Stimulated activated naive CD8-positive, alpha-beta T cell treated with anti-CD3 and anti-CD28 coated beads, Interleukin-15, Interleukin-2, amounts not matched to agents 100 U/mL and 50 U/mL, for 24 hours (primary cell): ENCODE measurements at places on chromosomes 6 and 20.

GRCh38 chr20:12968472-12968871, 40.3 kb upstream of the SPTLC3 start:
- no peak for DNase-seq

DNA sequence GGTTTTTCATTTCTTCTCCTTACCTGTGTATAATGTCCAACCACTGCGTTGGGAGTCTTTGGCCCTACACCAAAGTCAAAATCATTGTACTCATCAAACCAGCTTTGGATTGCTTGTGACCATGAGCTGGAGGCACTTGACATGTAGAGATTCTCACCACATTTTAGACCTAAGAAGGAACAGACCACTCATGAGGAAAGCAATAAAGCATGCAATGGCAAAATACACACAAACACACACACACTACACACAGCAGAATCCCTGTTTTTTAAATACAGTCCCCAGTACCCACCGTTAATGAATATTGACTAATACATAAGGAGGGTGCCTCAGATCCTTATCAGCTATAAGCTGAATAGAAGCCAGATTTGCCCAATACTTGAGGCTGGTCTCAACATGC, 10.5 kb downstream of the CRISP3 start:
- DNase-seq: no peak

GRCh38 chr20:38078084-38078483, 44.5 kb downstream of the RPRD1B start:
- DNase-seq: no peak

GRCh38 chr20:47347661-47348435, 8.7 kb downstream of the ZMYND8 start:
- no peak for DNase-seq

- DNase-seq: no peak
Observed at GRCh38 chr20:44943828-44944227, 16.4 kb downstream of the TOMM34 start.

DNA sequence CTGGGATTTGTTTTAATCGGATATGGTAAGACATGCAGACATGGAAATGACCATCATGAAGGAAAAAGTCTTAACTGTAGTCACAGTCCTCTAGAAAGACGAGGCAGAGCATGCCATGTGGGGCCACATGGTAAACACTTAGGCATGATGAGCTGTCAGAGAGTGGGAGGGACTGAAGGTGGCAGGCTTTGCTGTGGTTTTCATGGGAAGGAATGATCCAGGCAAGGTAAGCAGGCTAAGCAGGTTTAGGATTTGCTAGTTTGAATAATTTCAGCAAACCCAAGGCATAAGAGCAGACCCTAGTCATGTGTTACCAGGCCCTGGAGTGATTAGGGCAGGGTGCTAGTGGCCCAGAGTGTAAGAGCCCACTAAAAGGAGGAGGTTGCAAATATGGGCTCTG, 47.2 kb upstream of the STMND1 start:
- DNase-seq: no peak

GRCh38 chr6:65004283-65004682, 702.7 kb downstream of the EYS start:
- DNase-seq: no peak

DNA sequence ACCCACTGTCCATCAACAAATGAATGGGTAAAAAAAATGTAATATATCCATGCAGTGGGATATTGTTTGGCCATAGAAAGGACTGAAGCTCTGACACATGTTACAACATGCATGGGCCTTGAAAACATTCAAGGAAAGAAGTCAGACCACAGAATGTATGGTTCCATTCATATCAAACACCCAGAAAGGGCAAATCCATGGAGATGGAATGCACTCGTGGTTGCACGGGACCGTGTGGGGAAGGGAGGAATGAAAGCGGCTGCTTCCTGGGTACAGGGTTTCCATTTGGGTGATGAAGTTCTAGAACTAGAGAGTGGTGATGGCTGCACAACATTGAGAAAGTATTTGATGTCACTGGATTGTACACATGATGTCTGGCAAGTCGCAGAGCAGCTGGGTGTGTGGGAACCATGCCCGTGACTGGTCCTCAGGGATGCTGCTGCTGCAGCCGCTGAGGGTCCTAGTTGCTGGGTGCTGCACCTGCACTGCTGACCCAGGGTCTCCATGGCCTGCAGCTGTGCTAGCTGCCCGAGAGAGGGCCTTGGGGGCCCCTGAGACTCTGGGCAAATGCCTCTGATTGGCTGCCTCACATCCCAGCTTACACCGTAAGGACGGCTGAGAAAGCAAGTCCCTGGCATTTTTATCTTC, 220.3 kb downstream of the NRN1 start:
- no peak for DNase-seq

- no peak for DNase-seq
Observed at GRCh38 chr20:57162362-57162652, 104.1 kb downstream of the BMP7 start.

- DNase-seq: no peak
Observed at GRCh38 chr20:6590891-6591637, 176.4 kb upstream of the BMP2 start.

GRCh38 chr20:63072231-63072791, 65.5 kb upstream of the BHLHE23 start:
- no peak for DNase-seq

GRCh38 chr6:92810913-92811312, 608.4 kb downstream of the EPHA7 start:
- peak; percentile 7 for DNase-seq

DNA sequence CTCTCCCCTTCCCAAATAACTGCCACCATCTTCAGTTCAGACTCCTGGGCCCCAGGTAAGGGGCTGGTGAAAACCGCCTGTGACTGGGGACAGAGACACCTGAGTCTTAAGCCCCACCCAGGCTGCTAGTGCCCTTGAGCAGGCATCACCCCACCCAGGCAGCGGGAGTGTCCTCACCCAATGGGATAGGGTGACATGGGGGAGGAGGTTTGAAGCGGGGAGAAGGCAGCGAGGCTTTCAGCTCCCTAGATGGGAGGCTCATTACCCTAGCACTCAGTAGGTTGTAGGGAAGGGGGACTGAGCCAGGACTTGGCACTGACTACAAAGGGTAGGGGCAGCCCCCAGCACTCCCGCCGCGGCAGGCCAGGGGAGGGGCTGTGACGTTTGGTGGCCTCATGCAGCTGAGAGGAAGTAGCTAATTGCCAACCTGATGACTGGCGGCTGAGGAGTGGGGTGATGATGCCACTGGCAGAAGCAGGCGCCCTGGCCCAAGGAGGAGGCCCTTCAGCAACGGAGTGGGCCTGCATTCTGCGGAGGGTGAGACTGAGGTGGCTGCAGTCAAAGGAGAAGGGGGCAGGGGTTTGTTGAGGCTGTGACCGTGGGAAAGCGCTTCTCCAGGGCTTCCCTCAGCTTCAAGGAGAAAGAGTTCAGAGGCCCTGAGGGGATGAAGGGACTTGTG, 126.9 kb downstream of the MRPL14 start:
- DNase-seq: peak; percentile 77

DNA sequence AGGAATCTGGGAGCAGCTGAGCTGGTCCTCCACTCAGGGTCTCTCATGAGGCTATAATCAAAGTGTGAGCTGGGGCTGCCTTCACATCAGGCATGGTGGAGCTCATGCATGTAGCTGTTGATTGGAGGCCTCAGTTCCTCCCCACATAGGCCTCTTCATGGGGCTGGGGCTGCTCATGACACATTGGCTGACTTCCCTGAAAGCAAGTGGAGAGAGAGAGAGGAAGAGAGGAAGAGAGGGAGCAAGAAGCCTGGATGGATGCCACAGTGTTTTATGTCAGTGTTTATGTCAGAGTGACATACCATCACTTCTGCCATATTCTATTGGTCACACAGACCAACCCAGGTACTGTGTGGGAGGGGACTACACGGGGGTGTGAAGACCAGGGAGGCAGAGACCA, 43.8 kb downstream of the EYA2 start:
- DNase-seq: no peak

GRCh38 chr6:113786168-113786567, 71.0 kb upstream of the MARCKS start:
- DNase-seq: no peak

DNA sequence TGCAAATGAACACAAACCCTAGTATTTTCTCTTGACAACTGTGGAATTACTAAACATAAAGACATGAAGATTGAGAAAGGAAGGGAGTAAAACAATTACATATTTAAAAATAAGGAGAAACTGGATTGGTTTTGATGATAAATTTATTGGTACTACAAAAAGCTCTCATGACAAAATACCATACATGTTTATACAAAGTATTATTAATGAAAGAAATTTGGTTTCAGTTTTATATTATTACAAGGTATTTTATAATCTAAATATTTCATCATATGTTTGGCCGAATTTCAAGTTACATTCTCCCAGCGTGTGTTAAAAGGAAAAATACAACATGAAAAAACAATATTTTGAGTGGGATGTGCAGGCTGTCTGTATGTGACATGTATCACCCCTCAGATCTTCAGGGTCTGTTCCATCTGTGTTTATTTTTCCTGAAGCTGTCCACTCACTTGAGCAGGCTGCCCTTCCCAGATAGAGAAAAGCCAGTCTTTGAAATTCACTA, 568.4 kb downstream of the NKAIN2 start:
- DNase-seq: no peak

DNA sequence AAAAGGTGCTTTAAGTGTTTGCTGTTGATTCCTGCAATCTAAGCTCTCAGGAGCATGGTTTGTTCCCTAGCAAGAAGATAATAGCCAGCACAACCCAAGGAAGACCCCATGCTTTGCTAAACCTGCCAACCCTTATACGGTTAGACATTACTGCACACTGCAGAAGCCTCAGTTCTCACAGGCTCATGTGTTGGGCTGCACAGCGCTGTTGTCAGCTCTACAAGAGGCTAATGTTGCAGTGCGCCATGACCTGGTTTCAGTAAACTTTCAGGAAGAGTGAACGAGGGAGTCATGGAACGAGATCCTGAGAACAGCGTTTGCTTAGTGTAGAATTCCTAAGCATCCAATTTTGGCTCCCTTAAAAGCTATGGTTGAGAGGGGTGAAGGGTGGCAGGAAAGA, 218.5 kb downstream of the ARHGAP18 start:
- no peak for DNase-seq

GRCh38 chr6:50663806-50664205, 49.5 kb upstream of the TFAP2D start:
- DNase-seq: no peak

DNA sequence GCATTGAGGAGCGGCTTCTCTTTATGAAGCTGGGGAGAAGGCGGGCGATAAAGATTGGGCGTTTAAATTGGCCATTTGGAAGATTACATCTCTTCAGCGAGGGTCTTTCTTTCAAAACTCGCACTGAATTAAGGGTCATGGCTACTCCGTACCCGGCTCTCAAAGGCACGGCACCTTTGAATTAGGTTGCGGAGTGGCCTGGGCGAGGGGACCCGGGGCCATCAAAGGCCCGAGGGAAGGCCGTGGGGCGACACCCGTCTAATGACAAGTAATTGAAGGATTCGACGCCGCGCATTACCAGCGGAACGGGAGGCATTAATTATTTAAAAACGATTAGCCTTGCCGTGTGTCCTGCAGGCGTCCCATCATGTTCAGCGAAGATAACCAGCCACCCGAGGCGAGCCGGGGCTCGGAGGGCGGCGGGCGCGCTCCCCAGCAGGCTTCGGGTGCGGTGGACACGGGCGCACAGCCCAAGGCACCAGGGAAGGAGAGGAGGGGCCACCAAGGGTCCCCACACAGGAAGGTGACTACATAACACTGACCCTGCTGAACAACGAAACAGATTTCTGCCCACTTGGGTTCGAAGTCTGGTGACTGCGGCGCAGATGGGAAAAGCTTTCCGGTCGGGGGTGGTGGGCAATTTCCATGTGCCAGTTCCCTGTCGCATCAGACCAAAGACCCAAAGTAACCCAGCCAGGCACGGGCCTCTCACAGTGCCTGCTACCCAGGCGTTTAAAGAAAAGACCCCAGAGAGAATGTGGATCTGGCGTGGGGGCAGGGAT, 7.4 kb downstream of the FOXA2 start:
- no peak for DNase-seq

- peak; percentile 92 for DNase-seq
Observed at GRCh38 chr6:113970805-113971676, at the start of gene HDAC2. Gene HDAC2 (minus strand): TSS chr6:113971148. CDS start chr6:113970908, 240 bp downstream.
